ENCODE measurements at places on chromosomes 11 and 22.

DNA sequence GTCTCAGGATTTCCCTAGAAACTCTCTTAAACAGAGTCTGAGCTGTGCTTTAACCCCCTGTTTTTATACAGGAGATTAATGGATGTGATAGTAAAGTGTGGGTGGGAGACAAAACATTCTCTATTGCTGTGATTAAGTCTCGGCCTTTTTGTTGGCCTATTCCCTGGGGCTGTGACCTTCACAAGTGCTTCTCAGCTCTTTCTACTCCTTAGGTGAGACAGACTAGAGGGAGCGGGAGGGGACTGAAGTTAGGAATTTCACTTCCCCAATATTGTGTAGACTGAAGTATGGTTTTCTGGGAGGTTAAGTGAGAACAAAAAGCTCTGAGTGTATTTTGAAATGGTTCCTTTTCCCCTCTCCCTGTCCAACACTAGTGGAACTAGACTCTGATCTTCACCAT lies 29.8 kb upstream of the OR8B8 start:
- no peak for DNase-seq

- no peak for DNase-seq
Observed at GRCh38 chr22:45139693-45140092, 24.0 kb upstream of the NUP50 start.

DNA sequence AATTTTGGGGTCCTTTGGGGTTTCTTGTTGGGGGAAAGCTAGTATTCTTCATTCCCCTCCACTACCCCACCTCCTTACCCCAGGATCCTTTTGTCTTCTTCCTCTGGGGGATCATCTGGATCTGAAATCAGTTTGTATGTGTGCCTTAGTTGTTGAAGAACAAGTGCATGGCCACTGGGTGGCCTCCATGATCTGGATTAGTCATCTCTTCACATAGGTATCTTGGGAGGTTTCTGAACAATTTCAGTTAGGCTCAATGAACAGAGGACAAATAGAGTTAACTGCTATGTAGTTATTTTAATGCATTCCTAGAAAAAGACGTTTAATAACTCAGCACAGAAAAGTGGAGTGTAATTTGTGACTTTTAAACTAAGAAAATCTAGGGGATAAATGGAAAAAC lies 7.1 kb upstream of the VWA5A start:
- no peak for DNase-seq

- no peak for DNase-seq
Observed at GRCh38 chr22:42793848-42794405, 63.1 kb downstream of the ARFGAP3 start.

GRCh38 chr11:16367252-16367651 lies 10.9 kb upstream of the SOX6 start:
- DNase-seq = no peak

- DNase-seq = no peak
Observed at GRCh38 chr11:27179334-27179733, 138.7 kb downstream of the BBOX1 start.

Measured in NCI-H187 (cell line).